AG09309 (cell line): ENCODE measurements at places on chromosomes 11 and 22.

- DNase-seq: no peak
Measured at GRCh38 chr11:124740277-124740882, 638 bp downstream of the NRGN start.

DNA sequence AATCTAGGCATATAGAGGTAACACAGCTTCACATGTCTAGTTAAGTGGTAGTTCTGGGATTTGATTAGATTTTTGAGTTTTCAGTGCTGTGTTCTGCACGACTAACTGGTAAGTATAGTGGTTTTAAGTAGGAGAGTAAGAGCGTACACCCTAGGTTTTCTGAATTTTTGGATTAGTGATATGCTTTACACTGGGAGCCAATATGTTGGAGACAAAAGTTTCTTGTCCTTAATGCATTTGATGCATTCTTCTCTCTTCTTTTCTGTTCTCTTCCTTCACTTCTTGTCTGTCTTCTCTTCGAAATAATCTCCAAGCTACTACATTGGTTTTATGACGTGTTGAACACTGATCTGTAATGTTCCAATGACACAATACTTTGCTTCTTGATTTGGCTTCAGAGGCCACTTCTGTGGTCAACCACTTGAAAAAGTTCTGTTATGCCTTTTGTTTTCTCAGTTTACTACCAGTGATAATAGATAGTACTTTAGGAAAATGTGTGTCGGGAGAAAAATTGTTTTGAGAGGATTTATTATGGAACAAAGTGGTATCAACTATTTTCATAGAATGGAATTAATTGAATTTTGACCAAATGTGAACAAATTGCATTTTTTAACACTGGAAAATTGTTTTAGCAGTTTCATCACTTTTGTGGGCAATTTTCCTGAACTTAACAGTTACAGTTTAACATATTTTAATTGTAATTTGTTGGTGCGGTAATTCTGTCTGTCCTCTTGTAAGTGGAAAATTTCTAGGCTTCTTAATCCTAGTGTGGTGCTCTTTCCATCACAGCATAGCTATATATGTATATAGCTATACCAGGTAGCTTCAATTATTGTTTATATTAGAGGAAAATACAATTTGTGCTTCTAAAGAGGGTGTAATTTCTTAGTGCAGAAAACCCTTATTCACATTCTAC lies 2.6 kb downstream of the PDE3B start:
- DNase-seq: no peak

DNA sequence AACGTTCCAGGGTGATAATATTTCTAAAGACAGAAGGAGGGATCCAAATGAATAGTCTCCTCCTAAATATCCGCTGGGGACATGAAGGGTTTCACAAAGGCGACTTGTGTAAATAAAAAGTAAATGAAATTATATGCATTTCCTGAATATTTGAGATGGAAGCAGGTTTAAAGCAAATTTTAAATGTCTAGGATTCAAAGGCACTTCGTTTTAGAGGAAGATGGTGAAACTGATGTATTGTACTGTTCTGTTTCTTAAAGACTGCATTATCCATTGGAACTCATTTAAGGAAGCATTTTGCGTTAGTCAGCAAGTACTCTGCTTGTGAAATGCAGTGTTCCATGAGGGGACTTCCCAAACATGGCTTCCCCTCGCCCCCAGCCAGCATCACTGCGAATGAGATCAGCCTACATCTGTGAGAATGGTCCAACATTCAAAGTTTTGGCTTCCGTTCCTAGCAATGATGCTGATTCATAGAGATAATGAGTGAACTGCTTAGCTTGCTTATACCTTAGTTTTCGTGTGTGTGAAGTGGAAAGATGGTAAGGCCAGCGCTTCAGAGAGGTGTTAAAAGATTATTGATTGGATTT lies 1.5 kb downstream of the RAB39A start:
- no peak for DNase-seq

- no peak for DNase-seq
Measured at GRCh38 chr11:129530154-129530895, 154.7 kb downstream of the BARX2 start.

DNA sequence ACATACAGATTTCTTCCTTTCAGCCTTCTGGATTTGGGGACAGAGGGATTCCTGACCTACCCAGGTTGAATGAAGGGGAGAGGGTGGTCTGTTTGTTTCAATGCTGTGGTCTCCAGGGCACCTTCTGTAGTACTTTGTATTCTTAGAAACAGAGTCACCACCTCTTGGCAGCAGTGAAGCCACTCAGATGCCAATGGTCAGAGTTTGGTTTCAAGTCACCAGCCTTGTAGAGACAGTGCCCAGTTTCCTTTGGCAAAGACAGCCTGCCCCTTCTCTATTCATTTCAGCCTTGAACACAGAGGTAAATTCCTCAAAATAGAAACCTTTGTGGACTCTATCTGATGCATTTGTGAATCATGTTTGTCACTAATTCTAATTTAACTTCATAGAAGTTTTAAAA lies 111.7 kb upstream of the RASSF10 start:
- no peak for DNase-seq

GRCh38 chr11:128300785-128301184 lies 286.6 kb downstream of the ETS1 start:
- DNase-seq: no peak
